ENCODE measurements at places on chromosomes 16 and 17.

DNA sequence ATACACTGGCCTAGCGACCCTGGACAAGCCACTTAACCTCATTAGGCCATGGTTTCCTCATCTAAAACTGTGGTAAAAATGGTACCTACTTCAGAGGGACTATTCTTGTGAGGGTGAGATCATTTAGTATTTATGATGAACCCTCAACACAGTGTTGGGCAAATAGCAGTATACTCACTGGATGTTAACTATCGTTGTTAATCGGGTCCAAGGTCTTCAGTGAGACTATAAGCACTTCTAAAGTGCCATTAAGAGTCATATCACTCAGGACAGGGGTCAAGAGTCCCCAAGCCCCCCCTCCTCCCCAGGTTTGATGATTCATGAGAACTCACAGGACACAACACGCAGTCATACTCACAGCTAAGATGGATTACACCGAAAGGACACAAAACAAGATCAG is 11.0 kb downstream of the TK2 start:
- DNase-seq: no peak

DNA sequence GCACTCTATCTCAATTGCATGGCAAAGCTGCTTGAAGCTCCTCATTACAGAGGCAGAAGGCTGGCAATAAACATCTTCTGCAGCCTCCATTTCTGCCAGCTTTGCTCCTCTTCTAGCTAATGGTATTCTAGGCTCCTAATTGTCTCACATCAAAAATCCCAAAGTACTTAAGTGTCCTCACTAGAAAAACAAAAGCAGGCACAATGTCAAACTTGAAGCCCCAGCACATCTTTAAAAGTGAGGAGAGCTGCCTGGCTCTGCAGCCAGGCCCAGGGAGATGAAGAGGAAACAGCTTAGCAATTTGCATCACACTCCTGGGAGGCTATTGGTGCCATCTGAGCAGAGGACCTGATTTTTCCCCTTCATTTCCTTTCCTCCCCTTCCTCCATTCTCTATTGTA is 197.1 kb downstream of the KCNJ2 start:
- no peak for DNase-seq

GRCh38 chr16:56113223-56113622 is 78.1 kb upstream of the GNAO1 start:
- DNase-seq: no peak

- no peak for DNase-seq
Measured at GRCh38 chr17:62188713-62189112, 123.6 kb upstream of the MED13 start.

GRCh38 chr17:77193653-77194052 is 52.9 kb downstream of the SEC14L1 start:
- DNase-seq: no peak

- no peak for DNase-seq
Measured at GRCh38 chr17:44614862-44615261, 41.4 kb upstream of the MEIOC start.

DNA sequence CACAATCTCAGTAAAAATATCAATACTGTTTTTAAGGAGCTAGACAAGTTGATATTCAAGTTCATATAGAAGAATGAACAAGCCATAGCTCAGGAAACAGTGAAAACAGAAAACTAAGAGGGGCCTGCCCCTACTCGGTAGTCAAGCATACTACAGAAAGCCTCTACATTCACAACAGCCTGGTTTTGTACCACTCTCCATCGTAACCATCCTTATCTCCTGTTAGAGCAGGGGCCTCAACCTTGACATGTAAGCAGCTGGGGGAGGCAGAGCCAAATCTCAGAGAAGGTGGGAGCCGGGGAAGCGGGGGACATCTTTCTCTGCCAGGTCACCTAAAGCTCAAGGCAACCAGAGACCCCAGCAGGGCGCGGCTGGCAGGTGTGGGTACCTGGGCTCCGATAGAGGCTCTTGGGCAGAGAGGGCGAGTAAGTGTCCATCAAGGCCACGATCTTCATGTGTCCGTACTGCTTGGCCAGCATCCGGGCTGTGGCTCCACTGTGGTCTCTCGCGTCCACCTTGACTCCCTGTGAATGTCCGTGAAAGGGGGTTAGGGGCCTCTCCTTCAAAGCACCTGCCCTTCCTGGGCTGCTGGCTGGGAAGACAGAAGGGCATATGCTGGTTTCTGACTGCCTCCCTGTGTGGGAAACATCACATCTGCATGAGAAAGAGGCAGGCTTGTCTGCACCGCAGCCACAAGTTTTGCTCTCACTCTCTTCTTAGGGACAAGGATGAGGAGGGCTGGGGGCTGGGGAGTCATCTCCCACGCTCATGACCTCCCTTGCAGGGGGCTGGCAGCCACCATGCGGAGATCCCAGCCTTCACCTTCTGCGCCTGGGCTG is 20.2 kb downstream of the ANKS3 start:
- no peak for DNase-seq

DNA sequence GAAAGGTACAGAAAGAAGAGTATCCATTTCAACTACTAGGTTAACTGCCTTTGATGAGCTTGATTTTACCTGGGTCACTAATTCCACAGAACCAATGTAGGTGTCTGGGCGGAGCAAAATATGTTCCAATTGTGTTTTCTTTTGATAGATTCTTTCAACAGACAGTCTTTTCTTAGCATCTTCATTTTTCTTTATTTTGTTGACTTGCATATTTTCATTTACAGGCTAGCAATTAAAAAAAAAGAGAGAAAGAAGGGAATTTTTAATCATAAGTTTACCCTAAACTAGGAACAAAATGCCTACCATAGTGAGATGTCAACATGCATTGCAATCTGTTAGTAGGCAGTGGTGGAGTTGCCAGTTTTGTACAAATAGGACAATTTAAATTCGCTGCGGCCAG is 1.0 kb downstream of the TOP2A start:
- no peak for DNase-seq
